ENCODE measurements at places on chromosomes 1 and 21.

GRCh38 chr1:198436276-198436675, 104.2 kb downstream of the ATP6V1G3 start:
- no peak for DNase-seq

GRCh38 chr1:204032642-204033235, 40.2 kb upstream of the SOX13 start:
- no peak for DNase-seq

DNA sequence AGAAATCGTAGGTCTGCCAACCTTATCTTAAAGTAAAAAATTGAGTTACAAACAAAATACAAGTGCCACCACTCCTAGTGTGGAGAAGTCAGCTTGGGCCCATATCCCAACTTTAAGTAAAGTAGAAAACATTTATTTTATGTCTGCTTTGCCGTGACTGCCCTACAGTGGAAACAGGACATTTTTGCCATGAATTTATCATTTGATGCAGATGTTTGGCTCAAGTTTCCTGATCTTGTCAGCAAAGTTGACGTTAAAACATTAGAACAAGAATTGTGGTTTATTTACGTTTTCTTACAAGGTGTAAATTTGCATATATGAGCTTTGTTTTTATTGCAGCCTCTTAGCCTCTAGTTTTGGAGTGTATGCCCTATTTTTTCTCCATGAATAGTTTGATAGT, 17.1 kb upstream of the KCNJ15 start:
- DNase-seq, result no peak

DNA sequence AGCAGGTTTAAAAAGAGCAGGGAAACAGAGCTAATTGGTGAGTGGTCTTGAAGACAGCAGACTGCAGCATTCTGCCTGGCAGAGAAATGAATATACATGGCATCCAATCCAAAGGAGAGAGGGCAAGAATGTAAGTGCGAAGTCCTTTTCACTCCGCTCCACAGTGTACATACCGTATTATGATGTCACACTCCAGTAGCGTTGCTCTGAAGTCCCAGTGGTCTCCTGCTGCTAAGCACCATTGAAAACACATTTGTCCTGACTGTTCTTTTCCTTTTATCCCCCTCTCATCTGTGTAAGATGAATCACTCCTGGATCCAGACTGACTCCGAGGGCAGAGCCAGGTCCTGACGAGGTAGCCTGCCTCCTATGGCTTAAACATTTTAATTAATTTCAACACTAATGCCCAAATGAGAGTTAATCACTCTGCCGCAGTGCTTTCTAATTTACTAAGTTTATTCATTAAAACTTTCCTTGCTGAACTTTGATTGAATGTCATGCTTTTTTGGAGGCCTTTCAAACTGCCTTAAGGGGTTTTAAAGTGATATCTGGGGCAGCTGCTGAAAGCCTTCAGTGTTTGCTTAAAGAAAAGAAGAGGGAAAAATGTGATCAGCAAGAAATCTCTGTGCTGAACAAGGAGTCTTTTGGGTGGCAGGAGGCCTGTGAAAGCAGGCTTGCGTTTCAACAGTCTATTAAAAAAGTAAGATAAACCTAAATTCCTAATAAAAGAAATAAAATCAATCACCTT, 227.2 kb downstream of the ATG4C start:
- no peak for DNase-seq

GRCh38 chr1:6623269-6623965, 1.3 kb upstream of the THAP3 start:
- no peak for DNase-seq

GRCh38 chr1:226934483-226935237, 5.4 kb upstream of the COQ8A start:
- no peak for DNase-seq

- DNase-seq, result no peak
Observed at GRCh38 chr1:169163059-169163458, 56.6 kb downstream of the ATP1B1 start.

- DNase-seq, result no peak
Observed at GRCh38 chr1:41464885-41465284, 19.6 kb downstream of the EDN2 start.

DNA sequence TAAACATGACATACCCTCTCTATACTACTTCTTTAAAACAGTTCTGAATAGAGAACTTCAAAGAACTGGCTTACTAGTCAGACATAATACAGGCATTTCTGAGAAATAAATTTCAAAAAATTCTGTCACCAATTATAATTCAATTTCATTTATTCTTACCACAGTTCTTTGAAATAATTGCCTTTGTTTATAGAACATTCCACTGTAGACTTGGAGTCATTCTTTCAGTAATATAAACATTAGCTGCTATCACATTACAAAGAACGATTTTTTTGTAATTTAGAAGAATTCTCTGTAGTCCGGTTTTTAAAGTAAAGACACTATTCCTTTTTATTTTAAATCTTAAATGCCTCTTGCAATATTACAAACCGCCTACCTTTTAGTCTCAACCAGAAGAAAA, 146.4 kb upstream of the COL11A1 start:
- DNase-seq, result no peak

DNA sequence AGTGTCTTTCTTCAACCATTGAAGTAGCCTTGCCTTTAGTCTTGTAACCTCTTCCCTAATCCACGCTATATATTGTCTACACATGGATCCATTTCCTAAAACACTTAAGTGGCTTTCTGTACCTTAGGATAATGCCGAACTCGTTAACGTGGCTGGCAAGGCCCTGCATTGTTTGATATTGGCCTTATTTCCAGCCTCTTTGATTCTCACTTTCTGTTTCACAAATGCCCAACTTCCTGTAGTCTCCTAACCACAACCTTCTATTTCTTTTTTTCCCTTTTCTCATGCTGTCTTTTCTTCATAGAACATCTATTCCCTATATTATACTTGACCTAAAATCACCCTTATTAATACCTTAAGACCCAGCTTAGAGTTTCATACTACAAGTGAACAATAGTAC, 536.0 kb downstream of the LMO4 start:
- no peak for DNase-seq

DNA sequence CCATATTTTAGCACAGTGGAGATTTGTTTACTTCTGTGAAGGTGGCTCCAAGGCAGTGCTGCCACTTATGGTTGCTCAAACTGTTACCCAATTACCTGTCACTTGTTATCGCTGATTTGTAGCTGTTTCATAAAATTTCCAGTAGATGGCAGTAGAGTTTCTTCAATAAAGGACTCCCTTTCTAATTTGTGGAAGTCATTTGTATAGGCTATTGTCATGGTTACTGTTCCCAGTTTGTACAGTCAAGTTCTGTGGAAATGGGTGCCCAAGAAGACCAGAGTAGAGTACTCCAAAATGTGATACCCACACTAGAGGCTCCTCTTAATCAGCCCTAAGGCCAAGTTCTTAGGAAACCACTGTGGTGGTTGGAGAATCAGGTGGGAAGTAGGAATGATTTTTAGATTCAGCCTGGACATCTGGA, 186.1 kb downstream of the CLEC20A start:
- DNase-seq, result no peak

- no peak for DNase-seq
Observed at GRCh38 chr1:169584483-169585144, 1.7 kb downstream of the F5 start.

- DNase-seq, result no peak
Observed at GRCh38 chr1:226697929-226698544, 41.0 kb downstream of the ITPKB start.

DNA sequence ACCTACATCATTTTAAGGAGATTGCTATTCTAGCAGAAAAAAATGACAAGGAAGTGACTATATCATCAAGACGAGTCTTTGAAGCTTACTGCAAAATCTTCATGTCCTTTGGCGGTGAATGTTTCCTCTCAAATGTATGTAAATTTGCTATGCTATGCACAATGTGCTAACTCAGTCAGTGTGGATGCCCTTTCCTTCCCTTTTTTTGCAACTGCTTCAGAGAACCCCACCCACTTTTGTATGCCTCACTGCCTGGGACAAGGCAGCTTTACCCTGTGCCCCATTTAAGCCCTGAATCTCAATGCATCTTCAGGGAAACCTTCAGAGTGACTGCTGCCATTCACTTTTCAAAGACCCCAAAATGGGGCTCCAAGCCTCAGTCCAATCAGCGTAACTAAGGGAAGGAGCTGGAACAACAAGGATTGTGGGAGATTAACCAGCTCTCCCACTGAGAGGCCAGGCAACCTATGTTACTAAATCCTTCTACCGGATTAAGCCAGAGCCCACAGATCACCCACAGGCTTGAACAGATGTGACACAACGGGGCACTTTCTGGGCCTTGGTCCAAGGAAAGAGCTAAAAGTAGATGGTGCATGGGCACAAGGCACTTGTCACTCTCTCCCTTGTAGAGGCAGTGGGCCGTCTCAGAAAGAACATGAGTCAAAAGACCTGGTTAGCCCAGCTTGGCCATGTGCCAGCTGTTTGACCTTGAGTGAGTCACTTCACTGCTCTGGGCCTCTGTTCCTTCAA, 154.4 kb downstream of the PLPP3 start:
- DNase-seq, result no peak

DNA sequence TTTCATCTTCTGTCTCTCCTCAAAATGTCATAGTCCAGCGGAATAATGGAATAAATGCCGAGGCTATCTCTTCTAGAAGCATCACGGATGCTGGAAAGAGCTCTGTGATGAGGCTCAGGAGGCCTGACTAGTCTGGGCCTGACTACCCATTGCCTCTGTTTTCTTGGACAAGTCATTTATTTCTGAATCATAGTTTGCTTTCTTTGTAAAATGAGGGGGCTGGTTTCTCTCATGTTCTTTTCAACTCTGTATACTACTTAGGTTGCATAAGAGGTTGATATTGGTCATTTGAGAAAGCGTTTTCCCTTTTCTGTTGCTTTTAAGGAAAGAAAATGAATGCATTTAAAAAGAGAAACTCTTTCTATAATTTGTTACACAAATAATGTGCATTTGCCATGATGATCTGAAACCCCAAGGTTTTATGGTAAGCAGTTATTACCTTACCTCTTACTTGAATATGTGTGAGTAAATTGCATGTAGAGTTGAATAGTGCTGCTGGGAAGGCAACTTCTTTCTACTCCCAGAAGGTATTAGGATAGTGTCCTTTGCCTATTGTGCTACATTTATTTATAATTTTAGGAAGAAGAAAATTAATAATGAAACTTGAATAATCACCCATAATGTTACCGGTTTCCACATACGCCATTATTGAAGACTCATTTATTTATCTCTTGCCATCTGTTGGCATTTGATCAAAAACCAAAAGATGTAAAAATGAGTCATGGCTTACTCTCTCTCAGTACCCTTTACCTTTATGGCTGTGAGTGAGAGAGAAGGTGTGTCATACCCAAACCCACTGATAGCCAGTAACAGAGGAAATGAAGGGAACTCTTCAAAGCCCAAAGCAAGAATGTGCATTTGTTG, 179.1 kb downstream of the FASLG start:
- no peak for DNase-seq

DNA sequence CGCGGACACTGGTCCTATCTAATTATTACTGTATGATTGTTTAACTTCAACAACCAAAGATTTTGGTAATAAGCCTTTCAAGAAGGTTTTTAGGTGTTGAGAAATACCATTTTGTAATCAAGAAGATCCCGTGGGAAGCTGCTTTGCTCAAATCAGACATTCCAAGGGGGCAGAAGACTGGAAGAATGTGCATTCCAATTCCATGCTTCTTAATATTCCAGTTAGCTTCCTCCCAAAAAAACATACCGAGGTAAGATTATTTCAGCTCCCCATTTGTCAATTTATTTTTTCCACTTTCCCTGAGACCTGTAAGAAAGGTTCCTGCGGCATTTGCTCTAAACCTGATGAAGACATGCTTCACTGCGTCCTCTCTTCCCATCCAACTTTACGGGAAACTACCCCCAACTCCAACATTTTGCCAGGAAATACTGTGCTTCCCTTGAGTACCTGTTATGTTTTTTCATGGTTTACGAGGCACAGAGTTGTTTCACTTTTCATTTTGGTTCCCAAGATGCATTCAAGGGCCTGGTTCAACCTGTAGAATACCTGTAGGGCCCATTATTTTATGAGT, 4.1 kb downstream of the CNN3 start:
- DNase-seq, result no peak

GRCh38 chr1:154391086-154391770, 13.9 kb upstream of the IL6R start:
- DNase-seq, result no peak

DNA sequence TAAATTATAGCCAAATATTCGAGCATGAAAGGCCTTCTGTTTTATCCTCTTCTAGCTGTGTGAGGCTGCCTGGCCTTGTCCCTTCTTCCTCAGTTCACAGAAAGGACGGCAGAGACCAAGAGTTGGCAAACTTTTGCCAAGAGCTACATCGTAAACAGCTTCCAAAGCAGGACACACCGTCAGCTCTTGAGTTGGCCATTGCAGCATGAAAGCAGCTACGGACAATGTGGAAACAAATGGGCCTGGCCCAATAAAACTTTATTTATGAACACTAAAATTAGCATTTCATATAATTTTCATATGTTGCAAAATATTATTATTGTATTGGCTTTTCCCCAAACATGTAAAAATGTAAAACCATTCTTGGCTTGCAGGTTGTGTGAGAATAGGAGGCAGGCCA, 10.7 kb downstream of the C21orf58 start:
- no peak for DNase-seq

DNA sequence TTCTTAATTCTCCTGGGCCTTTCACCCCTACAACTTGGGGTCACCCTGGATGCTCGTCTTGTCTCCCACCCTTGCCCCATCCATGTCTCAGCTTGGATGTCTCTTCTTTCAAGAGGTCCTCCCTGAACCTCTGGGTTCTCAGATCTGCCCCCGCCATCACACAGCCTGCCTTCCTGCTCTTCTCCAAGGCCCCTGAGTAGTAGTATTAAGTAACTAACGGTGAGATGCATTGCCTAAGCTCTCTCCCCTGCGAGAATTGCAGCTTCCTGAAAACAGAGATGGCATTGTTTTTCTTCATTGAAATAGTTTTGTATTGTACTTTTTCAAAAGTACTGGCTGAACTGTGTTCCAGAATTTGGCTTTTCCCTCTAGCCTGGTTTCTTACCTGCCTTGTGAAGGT, 16.0 kb downstream of the MIIP start:
- no peak for DNase-seq

- DNase-seq, result no peak
Observed at GRCh38 chr1:209456878-209457277, 126.6 kb upstream of the CAMK1G start.

GRCh38 chr1:21436488-21437340, 3.2 kb upstream of the NBPF3 start:
- no peak for DNase-seq

GRCh38 chr21:45421846-45422775, 17.1 kb downstream of the COL18A1 start:
- no peak for DNase-seq

DNA sequence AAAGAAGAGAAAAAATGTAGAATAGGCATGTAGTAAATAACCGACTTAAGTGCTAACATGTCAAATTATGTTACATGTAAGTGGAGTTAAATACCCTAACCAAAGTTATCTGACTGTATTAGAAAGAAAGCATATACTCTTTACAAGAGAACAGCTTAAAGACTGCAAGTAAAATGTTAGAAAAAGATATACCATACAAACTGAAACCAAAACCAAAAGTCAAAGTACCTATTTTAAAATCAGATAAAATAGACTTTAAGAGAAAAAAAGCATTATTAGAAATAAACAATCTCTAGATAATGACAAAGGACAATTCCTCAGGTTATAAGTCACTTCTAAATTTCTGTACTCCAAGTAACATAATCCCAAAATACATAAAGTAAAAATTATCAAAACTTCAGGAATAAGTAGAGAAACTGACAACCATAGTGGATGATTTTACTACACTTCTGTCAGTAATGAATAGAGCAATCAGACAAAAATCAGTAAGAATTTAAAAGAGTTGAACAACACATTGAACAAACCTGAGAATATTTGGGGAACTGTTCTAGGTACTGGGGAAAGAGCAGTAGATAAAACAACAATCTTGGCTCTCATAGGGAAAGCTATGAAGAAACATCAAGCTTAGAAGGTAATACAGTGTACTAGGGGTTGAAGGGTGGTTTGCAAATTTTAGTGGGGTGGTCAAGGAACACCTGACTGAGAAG, 127.3 kb downstream of the TBX19 start:
- DNase-seq, result no peak
